ENCODE measurements at places on chromosomes 4 and X.
A peak's percentile ranks its signal among the peaks of the same experiment; 100 is the strongest.

GRCh38 chr4:176288020-176288419 lies 19.0 kb upstream of the ASB5 start:
- no peak for DNase-seq

GRCh38 chr4:87882321-87882720 lies 49.6 kb downstream of the MEPE start:
- no peak for DNase-seq

- DNase-seq = no peak
Observed at GRCh38 chr4:111797455-111798163, 347.6 kb upstream of the FAM241A start.

- DNase-seq = no peak
Observed at GRCh38 chr4:149741186-149741831, 74.3 kb downstream of the IQCM start.

GRCh38 chrX:1894740-1895139 lies 279.9 kb downstream of the ASMT start:
- no peak for DNase-seq

DNA sequence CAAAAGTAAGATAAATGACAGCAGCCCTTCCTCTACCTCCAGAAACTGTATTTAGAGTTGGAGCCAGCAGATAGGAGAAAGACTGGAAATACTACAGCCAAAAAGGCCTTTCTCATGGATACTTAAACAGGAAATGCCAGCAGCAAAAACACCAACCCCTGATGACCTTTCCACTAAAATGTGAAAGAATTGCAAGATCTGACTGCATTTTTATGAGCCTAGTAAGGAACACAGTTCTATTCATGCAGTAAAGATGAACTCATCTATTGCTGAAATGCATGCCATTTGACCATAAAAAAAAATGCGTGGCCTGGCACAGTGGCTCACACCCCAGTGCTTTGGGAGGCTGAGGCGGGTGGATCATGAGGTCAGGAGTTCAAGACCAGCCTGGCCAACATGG lies 19.9 kb downstream of the ABCG2 start:
- no peak for DNase-seq

GRCh38 chr4:136000246-136000645 lies 1532.0 kb downstream of the PCDH18 start:
- DNase-seq = no peak

DNA sequence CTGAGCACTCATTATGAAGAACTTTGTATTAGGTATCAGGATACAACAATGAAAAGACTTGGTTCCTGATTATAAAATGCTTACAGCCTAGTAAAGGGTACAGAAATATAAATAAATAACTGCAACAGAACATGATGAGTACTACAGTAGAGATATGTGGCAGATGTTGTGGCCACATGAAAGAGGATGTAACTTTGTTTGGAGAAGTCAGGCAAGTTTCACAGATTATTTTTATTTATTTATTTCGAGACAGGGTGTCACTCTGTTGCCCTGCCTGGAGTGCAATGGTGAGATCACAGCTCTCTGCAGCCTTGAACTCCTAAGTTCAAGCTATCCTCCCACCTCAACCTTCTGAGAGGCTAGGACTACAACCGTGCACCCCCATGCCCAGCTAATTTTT lies 15.8 kb upstream of the UBE2K start:
- no peak for DNase-seq

DNA sequence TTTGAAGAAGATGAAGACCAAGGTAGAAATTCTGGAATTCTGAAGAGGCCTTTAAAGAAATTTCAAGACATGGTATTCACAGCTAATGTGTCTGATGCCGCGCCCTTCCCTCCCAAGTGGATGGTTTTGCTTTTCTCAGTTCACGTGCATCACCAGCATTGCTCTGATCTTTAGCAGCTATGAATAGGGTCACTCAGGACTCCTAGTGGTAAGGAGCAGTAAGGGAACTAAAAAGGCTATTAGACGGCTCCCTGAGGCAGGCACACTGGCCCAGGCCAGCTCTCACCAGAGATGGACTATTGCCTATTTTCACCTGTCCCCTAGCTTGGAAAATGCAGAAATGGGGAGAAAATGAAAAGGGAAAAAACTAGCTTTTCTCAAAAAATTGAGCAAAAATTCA lies 447.5 kb upstream of the RASGEF1B start:
- no peak for DNase-seq

DNA sequence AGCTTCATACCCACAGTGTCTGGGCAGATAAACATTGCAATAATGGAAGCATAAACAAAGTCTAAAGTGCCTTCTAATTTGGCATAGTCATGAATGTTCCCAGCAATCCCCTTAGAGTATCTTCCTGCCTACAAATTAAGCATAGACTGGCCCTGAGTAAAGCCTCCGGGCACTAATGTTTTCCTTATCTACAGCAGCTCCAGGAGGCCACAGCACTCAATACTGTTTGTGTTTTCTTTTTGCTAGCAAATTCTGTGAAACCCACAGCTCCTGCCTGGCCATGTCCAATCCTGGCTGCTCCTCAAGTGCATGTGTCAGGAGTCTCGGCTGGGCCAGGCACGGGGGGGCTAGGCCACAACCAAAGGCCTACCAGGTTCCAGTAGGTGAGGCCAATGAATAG lies 102.7 kb upstream of the TBC1D9 start:
- DNase-seq = no peak

DNA sequence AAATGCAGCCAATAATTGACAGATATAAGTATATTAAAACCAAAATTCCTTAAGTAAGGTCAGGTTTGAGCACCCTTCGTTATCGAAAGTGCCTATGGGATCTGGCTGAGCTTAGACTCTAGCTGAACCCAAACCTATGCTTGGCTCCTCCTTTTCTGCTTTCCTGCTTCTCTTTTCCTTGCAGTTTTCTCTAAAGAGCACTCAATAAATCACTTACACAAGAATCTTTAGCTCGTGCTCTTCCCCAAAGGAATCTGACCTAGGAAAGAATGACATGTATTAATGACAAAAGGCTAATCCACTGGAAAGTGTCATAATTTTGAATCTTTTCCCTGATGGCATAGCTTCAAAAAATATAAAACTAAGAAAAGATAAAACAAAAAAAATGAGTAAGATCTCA lies 282.7 kb downstream of the DKK2 start:
- DNase-seq = no peak

- DNase-seq = peak; percentile 62
Observed at GRCh38 chrX:40281336-40282005, 183.7 kb upstream of the BCOR start.

GRCh38 chrX:53969540-53969939 lies 74.7 kb downstream of the PHF8 start:
- no peak for DNase-seq

GRCh38 chr4:37224854-37225253 lies 19.7 kb upstream of the NWD2 start:
- no peak for DNase-seq

- no peak for DNase-seq
Observed at GRCh38 chr4:141416219-141416618, 195.5 kb downstream of the ZNF330 start.

DNA sequence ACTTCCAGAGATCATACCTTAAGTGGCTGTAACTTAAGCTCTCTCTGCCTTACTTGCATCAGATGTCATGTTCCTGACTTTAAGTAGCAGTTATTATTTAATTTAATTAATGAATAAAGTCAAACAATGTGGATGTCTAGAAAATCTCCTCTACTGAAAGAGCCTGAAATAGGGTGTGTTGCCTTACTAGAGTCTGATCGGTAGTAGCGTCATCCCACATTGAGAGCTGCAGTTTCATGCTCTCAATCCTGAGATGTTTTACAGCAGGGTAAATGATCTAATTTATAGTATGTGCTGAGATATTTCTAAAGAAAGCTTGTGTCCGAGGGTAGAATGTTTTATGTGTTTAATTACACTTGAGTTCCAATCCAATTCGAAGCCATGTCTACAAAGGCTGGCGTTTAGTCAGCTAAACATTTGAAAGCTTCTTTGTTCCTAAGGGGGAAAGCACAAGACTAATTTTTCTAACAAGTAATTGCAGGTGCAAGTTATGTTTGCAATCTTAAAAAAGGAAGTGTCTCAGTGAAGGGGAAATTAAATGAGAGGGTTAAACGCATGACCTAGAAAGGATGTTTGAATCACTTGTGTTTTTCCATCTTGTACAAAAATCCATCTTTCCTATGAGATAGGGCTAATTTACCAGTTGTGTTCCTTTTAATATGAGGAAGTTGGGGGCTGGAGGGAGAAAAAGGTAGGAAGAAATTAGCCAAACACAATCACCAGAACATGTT lies 391.0 kb upstream of the MAGEB2 start:
- no peak for DNase-seq

DNA sequence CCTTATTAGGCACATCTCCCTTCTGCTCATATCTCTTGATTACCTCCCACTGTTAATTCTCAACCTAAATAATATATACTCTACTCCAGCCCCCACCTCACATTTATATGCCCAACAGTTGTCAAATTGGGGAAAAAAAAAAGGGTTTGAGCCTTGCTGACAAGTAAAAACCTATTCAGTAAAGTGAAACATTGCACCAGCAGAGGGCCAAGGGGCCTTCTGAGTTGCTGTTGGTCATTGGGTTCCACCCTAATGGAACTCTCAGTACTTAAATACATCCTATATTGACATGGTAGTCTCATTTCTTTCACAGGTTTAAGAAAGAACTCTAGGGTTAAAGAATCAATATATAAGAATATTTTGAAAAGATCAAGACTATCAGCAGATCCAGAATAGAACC lies 362.2 kb downstream of the SMARCA1 start:
- DNase-seq = no peak

GRCh38 chr4:44736900-44737299 lies 10.5 kb upstream of the GNPDA2 start:
- no peak for DNase-seq

DNA sequence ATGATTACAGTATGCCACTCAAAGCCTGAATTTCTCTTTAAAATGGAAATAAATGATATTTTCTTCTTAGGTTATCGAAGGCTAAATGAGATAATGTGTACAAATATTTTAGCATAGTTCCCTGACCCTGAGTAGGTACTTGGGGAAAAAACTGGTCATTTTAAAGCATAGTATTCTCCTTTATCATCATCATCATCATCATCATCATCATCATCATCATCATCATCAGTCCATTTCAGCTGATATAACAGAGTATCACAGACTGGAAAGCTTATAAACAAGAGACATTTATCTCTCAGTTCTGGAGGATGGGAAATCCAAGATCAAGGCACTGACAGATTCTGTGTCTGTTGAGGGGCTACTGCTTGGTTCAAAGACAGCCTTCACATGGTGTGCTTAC lies 13.9 kb downstream of the GABRB1 start:
- no peak for DNase-seq

- DNase-seq = no peak
Observed at GRCh38 chr4:39362827-39363226, 3.3 kb downstream of the RFC1 start.

GRCh38 chr4:48321312-48321711 lies 20.0 kb upstream of the SLAIN2 start:
- DNase-seq = no peak

DNA sequence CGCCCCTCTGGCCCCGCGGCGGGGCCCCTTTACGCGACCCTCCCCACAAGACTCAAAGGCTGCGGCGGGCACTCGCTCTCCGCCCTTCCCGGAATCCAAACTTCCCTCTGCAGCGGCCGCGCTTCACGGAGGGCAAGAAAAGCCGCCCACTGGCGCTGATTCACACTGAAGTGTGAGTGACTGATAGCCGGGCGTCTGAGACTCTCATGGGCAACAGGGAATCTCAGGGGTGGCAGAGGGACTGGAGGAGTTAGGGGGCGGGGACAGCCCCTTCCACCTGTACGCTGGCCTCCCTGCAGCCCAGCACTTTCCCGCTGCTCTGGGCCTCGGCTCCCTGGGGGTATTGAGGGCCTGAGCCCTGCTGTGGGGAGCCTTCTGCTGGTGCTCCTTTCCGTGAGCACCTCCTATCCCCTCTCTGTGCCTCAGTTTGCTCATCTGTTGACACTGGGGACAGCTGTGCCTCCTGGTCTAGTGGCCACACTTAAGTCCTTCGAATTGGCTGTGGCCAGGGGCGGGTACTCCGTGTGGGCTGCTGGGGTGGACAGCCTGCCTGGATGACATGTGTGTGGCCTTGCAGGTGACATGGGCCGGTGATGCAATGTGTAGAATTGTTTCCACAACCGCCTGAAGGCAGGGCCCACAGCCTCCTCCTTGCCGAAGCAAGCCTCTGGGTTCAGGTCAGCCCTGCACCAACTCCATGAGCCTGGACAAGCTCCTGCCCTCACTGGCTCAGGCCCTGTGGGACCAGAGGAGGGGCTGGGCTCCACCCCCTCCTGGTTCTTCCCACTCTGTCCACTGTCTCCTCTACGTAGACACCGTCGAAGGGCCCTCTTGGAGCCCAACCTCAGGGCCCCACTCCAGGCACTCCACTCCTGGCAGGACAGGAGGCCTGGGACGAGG lies 951 bp downstream of the SH3BP2 start:
- DNase-seq = peak; percentile 51

DNA sequence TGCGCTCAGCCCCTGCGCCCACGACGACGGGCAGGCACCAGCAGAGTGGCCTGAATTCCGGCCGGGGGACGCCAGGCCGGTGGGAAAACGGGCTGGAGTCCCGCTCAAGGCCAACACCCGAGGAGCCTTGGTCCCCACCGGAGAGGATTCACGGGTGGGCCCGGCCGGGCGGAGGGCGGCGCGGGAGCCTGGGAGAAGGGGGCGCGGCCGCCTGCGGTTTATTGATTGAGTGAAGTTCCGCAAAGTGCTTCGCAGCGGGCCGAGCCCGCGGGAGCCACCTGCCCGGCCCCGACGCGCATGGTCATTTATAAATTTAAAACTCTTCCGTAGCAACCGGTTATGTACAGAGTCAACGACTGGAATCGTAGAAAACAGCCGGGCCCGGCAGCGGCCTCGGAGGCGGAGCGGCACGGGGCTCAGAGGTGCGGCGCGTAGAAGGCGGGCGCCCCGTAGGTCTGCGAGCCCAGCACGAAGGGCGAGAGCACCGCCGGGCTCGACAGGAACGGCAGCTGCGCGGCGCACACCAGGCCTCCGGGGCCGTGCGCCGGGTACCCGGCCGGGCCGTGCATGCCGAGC lies 3.6 kb downstream of the NKX1-1 start:
- no peak for DNase-seq

DNA sequence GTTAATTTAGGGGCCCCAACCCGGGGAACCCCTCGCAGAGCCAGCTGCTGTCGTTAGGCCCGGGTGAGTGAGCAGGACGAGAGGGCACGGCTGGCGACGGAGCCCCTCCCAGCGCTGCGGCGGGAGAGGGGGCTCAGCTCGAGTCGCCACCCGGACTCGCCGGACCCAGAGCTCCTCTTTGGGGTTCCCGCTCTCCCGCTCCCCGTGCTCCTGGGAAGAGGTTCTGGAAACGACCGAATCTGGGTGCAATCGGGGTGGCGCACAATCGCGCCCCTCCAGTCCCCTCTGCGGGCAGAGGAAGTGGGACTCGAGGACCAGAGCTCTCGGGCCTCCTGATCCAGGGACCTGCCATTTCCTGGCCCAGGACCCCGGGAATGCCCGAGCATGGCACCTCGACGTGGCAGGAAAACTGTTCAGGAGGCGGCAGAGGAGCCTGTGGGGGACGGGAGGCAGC lies 37.3 kb upstream of the ARAF start:
- no peak for DNase-seq

DNA sequence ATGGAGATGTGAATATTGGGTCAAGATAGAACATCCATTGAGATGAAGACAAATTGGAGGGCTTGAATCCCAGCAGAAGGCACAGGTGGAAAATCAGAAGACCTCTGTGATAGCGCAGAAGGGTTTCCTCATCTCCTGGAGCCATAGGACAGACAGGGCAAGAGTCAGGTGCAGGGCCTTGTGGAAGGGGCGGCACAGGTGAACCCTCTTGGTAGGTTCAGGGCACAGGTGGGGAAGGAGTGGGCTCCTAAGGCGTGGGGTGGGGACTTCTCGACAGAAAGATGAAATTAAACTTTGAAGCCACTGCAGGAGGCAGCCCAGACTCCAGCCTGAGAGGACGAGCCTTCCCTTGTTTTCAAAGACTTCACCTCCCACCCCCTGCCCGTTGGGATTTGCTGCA lies 9.3 kb upstream of the RGS12 start:
- DNase-seq = no peak
